Caki2 (cell line): ENCODE measurements at places on chromosomes 4 and X.

DNA sequence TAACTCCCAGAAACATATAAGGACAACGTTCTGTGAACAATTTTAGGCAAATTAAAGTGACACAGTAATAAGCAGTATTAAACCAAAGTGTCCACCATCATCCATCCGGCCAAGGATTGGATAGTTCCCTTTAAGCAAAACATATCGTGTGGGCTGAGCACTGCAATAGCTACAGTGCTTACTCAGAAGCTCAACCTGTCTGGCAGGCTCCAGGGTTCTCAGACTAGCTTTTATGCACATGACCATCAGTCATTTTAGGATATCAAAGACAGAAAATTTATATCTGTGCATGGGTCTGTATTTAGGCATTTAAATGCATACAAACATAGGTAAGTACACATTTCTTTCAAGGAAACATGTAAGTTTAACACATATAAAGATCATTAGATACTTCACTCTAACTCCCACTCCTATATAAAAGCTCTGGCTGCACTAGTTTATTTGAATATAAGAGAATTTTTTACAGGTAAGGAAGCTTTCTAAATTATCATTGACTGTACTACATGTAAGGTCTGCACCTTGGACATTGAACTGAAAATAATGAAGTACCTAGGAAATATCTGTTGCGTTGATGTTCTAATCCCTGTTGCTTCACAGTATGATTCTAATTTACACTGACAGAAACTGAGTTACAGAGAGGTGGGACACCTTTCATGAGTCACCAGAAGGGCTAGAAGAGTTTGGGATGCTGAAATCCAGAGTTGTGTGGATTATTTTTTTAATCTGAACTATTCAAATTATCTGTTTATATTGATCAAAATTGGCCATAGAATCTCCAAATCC, 67.6 kb downstream of the ELOVL6 start:
- no peak for DNase-seq

GRCh38 chr4:164379694-164380093, 374.2 kb upstream of the SMIM31 start:
- no peak for DNase-seq

GRCh38 chrX:109830704-109831206, 97.7 kb upstream of the ACSL4 start:
- peak; percentile 80 for DNase-seq

DNA sequence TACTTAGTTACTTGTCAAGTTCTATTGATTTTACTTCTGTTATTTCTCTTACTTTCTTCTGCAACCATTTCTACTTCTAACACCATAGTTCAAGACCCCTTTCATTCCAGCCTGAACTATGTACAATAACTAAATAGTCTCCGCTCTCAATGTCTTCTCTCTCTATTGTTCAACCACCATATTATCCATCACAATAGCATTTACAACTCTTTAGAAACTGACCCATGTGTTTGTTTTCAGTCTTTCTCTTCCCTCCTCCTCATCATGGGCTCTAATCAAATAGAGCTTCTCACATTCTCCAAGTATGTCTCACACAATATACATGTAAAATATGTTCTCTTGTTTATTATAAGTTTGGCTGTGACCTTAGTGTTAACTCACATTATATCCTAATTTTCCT, 143.6 kb downstream of the ZAR1 start:
- DNase-seq, result no peak

GRCh38 chrX:13239272-13239671, 80.6 kb downstream of the ATXN3L start:
- DNase-seq, result no peak

GRCh38 chrX:63784346-63784901, 590 bp downstream of the ARHGEF9 start:
- no peak for DNase-seq

- no peak for DNase-seq
These were observed 28.9 kb upstream of the ACSL1 start for GRCh38 chr4:184854673-184855072.

DNA sequence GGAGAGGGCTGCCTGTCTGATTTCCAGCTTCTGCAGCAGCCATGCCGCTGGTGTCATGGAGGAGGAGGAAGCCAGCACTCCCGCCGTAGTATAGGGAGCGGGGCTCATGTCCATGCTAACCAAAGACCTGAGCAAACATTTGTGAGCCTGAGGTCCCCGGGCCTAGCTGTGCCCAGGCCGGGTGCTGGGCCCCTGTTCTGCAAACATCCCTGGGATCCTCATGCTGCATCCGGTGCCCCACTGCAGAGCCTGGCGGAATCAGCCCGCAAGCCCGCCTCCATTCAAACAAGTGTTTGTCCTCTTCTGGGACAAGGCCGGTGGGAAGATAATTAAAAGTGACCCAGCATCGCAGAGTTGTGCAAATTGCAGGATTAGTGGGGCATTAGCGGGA, 106.3 kb downstream of the SORCS2 start:
- no peak for DNase-seq

- DNase-seq, result no peak
These were observed 6.3 kb upstream of the CSN3 start for GRCh38 chr4:70236125-70236524.

DNA sequence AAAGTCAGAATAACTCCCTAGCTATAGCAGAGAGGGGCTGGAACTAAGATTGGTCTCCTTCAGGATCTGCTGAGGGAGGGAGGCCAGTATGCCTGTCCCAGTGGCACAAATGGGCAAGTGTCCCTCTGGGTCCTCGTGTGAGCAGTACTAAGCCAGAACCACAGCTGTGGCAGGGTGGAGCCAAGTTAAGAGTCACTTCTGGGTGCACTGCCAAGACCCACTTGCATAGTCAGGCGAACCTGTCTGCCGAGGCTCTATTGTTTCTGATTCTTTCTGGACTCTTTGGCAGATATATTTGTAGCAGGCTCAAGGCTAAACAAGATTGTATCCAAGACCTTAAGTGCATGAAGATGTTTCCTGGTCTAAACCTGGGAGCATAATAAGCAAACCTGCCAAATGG, 1123.7 kb upstream of the POU3F4 start:
- no peak for DNase-seq

DNA sequence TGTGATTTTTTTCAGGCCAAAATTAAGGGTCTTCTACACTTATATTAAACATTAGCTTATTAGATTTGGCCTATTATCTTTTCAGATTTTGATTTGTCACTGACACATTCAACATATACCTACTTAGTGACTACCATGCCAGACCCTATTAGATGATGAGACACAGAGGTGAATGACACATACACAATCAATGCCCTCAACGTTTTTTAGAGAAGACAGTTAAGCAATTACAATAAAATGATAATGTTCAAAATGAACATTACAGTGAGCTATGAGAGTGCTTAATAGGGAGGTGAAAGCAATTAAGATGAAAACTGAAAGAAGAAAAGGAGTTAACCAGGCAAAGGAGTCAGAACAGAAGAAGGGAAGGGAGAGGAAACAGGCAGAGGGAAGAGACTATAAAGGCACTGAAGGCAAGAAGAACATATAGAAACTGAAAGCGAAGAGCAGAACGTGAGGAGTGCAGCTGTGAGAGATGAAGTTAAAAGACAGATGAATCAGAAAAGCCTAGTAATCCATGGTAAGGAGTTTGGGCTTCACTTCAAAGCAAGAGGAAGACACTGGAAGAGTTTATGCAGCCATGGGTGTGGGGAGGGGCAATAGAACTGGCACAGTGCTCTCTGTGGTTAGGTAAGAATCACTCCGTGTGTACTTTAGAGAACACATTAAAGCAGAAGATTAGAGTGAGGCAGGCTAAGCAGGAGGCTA, 119.0 kb downstream of the REELD1 start:
- DNase-seq, result peak; percentile 15

DNA sequence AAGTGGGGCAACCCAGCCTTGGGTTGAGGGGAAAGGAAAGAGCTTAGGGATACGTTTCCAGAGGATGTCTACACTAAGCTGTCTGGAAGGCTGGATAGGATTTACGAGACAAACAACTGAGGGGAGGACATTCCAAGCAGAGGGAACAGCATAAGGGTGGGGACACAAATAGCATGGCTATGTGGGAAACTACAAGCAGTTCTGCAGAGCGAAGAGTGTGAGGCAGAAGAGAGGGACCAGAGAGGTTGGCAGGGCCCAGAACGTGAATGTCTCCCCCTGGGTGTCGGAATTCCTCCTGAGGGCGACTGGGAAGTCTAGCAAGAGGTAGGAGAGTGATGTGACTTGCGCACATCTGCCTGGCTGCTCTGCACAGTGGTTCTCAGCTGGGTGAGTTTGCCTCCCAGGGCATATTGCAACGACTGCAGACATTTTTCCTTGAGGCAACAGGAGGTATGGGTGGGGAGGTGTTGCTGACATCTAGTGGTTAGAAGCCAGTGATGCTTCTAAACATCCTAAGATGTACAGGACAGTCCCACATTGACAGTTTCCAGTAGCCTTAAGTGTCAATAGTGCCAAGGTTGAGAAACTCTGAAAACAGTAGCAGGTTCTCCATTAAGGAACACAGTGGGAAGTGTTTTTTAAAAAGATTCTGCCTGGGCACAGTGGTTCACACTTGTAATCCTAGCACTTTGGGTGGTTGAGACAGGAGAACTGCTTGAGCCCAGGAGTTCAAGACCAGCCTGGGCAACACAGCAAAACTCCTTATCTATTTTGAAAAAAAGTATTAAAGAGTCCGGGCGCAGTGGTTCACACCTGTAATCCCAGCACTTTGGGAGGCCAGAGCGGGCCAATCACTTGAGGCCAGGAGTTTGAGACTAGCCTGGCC, 9.2 kb downstream of the NDUFA1 start:
- peak; percentile 37 for DNase-seq

DNA sequence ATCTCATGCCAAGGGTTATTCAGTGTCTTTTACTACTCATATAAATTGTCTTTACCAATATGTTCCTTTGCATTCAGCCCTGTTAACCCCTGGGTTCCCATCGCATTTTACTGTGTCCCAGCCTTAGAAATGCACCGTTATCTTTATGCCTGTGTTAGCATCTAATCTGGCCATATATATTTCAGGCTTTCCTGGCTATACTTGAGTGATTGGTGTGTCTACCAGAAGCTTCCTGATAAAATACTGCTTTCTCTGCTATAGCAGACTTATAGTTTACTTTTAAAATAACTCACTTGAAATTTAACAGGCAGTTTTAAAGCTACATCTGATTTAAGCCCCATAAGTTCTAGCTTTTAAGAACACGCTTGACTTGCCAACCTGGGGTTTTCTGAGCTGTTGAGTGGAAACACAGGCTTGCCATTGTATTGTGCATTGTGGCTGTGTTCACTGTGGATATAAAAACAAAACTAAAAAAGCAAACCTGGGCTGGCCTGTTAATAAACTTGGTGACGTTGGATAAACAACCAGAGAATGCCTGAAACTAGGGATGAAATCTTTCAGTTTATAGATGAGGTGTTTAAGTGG, 185.3 kb upstream of the TAPT1 start:
- DNase-seq, result no peak

DNA sequence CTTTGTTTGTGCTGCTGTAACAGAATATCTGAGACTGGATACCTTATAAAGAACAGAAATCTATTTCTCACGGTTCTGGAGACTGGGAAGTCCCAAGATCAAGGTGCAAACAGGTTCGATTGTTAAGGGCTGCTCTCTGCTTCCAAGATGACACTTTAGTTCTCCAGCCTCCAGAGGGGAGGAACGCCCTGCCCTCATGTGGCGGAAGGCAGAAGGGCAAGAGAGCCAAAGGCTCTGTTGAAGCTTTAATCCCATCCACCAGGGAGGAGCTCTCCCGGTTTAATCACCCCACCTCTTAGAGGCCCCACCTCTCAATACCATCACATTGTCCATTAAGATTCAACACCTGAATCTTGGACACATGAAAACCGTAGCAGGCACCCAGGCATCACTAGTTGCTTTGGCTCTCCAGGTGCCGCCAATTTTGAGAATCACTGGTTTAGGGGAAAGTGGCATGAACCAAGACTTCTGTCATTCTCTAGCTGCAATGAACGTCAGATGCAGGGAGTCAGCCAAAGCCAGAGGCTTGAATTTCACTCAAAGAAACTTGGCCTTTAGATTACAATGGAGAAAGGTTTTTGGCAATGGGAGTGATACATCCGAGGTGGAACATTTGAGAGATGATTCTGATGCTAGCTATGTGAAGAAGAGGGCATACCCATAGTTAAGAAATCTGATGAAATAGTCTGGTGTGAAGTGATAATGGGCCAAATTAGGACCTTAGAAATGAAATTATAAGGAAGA, 15.7 kb downstream of the FHL1 start:
- peak; percentile 49 for DNase-seq

GRCh38 chr4:123709336-123709735, 312.7 kb downstream of the SPRY1 start:
- DNase-seq, result no peak

- DNase-seq, result no peak
These were observed 148.2 kb downstream of the SMIM20 start for GRCh38 chr4:26062215-26062614.

DNA sequence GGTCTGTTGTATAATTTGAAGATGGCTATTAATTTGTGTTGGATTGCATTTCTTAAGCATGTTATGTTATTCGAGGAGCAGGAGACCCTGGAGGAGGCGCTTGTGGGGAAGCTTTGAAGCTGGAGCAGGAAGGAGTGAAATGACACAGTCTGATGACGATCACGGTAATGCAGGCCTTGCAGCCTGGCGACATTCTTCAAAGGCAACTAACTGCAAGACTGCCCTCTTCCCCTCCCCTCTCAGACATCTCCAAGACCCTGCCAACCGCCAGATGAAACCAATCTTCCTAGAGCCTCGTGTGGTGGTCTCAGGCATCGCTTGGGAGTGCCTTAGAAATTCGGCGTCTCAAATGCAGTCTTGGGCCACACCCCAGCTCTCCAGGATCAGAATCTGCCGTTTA, 16.1 kb downstream of the CLCN4 start:
- DNase-seq, result no peak

DNA sequence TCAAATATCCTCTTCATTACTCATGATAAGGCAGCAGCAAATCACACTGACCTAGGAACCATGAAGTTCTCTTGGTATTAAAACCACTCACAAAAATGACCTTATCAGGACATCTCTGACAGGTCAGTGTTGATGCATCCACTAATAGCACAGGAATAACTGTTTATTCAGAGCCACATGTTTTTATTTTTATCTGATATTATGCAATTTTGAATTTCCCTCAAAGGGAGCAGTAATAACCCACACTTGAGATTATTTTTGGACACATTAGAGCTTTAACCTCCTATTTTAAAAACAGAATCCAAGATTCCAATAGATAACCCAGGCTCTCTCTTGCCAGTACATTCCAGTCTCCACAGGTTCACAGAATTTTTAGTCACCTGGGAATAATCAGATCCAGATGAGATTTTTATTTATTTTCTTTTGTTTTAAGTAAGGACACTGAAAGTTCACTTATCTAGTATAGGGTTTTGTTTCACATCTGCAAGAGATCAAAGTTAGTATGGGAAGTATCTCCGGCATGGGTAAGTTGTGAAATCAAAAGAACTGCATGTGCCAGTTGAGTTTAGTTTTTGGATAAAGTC, 36.3 kb upstream of the MYOZ2 start:
- no peak for DNase-seq

- no peak for DNase-seq
These were observed 220.1 kb upstream of the STK26 start for GRCh38 chrX:131802836-131803626.
